ENCODE measurements at places on chromosomes 13 and 19.

GRCh38 chr13:106357198-106357597 is 178.3 kb downstream of the EFNB2 start:
- no peak for DNase-seq

DNA sequence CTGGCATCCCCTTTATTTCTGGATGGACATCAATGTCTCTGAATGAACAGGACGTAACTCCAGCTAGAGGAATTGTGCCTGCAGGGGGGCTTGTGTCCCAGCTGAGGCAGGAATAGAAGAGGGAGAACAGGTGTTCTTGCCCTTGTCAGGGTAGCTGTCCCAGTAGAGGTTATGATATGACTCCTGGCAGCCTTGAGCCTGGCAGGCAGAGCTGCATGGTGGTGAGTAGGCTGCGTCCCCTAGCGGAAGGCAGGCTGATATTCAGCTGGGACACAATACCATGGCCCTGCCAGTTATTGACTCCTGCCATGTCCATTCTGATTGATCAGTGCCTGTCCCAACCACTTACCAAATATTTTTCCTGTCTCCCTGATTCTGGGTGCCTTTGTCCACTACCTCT is 197.2 kb downstream of the RAP2A start:
- DNase-seq = no peak

DNA sequence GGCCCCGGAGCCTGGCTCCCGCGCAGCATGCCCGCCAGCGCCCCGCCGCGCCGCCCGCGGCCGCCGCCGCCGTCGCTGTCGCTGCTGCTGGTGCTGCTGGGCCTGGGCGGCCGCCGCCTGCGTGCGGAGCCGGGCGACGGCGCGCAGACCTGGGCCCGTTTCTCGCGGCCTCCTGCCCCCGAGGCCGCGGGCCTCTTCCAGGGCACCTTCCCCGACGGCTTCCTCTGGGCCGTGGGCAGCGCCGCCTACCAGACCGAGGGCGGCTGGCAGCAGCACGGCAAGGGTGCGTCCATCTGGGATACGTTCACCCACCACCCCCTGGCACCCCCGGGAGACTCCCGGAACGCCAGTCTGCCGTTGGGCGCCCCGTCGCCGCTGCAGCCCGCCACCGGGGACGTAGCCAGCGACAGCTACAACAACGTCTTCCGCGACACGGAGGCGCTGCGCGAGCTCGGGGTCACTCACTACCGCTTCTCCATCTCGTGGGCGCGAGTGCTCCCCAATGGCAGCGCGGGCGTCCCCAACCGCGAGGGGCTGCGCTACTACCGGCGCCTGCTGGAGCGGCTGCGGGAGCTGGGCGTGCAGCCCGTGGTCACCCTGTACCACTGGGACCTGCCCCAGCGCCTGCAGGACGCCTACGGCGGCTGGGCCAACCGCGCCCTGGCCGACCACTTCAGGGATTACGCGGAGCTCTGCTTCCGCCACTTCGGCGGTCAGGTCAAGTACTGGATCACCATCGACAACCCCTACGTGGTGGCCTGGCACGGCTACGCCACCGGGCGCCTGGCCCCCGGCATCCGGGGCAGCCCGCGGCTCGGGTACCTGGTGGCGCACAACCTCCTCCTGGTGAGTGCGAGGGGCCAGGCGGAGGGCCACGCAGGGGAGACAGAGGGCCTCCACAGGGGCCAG is at the start of gene KL:
TSS of gene KL (plus strand) at position 10 of the 909 bp plus-strand sequence. CDS start at position 28, 18 bp downstream.
- no peak for DNase-seq

DNA sequence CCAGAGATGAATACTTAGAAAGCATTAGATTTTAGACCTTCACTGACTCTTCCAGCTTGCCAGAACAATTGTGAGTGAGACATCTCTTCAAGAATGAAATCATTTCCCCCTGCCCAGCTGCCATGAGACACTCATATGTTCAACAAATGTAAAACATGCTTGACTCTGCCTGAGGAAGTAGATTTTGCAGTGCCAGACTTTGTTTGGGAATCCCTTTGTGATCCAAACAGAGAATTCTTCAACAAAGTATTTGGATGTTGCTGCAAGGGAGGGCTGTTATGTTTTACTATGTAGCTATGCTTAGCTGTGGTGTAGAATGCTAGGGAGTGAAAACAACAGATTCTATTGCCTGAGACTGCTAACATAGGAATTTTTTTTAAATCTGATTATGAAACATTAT is 416.4 kb downstream of the DCT start:
- DNase-seq = no peak

GRCh38 chr19:35213663-35214632 is 14.6 kb downstream of the FAM187B start:
- DNase-seq = peak; percentile 52

- DNase-seq = no peak
Measured at GRCh38 chr13:96817336-96817941, 176.8 kb downstream of the OXGR1 start.

DNA sequence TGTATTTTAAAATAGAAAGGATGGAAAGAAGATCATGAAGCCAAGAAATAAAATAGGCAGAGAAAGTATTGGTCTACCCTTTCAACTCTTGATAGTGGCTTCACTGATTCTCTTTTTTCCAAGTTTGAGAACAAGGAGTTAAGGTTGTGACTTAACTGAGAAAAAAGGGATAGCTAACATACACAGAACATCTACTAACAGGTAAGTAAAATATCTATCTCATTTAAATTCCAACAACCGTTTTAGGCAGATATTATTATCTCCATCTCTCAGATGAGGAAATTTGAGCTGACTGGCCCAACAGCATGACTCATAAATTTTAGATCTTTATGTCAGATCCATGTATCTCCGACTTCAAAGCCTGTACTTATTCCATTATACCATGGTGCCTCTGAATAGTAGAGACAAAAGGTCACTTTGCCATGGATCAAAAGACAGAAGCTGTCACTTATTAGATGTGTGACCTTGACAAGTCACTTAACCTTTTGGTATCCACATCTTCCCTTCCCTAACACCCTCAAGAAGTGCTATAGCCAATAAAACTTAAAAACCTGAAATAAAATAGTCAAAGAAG is 152.1 kb downstream of the DACH1 start:
- no peak for DNase-seq

DNA sequence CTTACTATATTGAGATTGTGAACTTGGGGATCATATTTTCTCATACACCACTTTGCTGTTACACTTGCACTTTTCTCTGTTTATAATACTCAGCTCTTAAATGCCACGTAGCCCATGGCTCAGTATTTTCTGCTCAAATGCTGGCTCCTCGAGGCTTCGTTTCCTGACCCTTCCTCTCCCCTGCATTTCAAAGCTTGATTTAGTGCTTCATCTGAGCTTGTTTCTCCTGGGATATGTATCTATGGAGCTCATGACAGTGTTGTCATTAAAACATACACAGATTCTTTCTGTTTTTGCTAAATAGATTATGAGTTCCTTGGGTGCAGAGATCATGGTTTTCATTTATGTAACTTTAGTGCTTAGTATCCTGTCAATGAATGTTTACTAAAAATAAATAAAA is 11.4 kb downstream of the CSNK1A1L start:
- DNase-seq = no peak

DNA sequence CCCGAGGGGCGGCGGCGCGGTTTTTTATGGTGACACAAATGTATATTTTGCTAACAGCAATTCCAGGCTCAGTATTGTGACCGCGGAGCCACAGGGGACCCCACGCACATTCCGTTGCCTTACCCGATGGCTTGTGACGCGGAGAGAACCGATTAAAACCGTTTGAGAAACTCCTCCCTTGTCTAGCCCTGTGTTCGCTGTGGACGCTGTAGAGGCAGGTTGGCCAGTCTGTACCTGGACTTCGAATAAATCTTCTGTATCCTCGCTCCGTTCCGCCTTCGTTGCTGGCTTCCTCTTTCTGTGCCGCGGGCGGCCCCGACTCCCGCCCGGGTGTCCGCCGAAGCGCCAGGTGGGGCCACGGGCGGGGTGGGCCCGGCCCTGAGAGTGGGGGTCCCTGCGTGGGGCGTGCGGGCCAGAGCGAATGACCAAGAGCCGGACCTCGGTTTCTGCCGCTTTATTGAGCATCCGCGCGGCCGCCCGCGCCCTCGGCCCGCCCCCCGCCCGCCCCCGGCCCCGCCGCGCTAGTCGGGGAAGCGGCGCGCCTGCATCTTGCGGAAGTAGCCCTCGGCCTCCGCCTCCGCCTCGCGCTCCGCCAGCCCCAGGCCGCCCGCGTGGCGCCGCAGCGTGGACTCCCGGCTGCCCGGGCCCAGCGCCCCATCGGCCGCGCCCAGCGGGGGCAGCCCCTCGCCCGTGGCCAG is 9.6 kb downstream of the PLPPR3 start:
- DNase-seq = no peak

DNA sequence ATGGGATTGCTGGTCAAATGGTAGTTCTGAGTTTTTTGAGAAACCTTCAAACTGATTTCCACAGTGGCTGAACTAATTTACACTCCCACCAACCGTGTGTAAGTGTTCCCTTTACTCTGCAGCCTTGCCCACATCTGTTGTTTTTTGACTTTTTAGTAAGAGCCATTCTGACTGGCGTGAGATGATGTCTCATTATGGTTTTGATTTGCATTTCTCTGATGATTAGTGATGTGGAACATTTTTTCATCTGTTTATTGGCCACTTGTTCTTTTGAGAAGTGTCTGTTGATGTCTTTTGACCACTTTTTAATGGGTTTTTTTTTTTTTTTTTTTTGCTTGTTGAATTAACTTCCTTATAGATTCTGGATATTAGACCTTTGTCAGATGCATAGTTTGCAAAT is 4.3 kb downstream of the CAB39L start:
- no peak for DNase-seq

DNA sequence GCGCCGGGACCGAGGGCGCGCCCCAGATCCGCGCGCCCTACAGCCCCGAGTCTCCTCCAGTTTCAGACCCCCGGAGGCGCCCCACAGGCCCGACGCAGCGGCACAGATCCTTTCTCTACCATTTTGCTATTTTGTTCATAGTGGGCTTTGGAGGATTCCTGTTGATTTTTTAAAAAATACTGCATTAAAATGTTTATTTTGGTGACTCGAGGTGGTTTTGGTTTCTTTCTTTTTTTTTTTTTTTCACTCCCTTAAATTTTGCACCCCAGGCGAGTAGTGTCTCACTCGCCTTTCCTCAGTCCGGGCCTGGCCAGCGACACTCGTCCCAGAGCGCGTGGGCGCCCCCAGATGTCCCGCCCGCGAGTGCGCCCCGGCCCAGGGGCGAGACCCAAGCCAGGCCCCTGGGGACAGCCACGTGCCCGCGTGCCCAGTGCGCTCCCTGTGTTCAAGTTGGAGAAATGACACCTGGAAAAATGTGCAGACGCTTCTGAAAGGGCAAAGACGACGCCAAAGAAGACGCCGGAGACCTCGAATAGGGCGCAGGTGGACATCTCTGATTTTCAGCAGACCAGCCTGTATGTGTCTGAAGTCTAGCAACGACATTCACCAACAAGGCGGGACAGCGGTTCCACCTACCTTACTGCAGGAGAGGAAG is 471 bp upstream of the INSR start:
- DNase-seq = peak; percentile 18

DNA sequence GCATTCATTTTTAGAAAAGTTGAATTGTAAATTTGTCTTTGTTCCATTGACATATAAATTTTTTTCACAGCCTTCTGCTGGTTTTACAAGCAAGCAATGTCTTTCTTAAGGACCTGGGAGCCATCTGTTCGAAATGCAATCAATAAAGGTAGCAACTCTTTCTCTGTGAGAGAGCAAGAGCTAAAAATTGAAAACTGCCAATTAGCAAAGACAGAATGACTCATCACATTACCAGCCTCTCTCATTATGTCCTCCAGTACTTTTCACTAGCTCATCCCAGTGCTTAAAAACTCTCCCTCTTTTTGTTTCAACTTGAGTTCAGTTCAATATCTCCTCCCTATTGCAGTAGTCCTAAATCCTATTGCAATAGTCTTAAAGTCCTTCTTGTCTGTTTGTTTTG is 760.7 kb upstream of the SLITRK6 start:
- DNase-seq = no peak

DNA sequence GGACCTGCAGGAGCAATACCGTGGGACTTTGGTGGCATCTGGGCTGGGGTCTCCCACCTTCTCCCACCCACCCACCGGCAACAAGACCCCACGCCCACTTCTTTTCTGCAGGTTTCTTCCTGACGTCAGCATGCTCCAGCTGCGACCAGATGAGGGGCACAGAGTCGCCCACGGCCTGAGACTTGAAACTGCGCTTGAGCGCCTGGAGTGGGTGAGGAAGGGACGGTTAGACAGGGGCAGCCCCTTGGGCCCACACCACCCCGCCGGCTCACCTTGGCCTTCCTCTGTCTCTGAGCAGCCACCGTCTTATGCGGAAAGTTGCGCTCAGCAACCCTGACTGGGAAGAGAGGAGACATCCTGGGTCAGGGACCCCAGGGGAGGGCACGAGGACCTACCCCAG is 2.2 kb downstream of the GARIN5B start:
- DNase-seq = no peak

DNA sequence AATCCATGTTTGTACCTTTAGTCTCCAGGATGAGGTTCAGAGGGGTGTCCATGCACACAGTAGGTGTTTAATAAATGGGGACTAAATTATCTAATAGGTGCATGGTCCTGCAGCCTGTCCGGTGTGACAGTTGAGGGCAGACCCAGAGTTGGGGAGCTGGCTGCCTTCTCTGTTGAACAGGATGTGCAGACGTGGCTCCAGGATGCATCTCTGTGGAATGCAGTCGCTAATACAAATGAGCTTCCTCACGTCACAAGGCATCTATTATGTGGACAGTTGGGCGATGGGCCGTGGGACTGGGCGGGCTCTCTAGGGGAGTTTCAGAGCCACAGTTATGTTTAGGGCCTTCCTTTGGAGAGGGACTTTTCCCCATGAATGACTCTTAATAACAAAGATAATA is 71.0 kb downstream of the SIPA1L3 start:
- no peak for DNase-seq

- DNase-seq = no peak
Measured at GRCh38 chr13:70964124-70964523, 855.9 kb upstream of the KLHL1 start.

DNA sequence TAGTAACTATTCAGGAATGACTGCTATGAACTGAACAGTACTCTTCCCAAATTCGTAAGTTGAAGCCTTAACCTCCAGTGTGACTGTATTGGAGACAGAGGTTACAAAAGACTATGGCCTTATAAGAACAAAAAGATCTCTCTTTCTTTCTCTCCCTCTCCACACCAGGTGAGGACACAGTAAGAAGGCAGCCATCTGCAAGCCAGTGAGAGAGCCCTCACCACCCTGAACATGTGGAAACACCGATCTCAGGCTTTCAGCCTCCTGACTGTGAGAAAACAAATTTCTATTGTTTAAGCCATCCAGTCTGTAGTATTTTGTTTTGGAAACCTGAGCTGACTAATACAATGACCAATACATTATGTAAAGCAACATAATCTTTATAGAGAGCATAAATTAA is 888.9 kb downstream of the SLITRK1 start:
- DNase-seq = no peak

DNA sequence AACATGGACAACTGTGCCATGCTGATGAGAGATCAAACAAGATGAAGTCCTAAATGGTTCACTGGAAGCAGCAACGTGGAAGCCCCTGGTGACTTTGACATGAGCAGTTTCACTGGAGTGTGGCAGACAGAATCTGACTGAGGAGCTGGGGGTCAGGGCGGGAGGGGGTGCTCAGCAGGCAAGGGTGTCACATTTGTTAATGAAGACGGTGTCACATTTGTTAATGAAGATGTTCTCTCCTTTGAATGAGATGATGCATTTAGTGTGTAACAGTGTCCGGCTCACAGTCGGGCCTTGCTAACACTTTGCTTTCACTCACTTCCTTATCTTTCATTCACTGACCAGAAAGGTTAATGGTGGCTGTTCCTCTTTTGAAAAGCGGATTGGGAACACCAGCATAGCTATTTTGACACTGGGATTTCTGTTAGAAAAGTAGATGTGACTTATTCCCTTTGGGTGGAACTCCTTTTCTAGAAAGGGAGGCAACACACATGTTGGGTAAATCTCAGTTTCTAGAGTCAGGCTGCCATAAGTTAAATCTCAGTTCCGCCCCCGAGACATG is 693.7 kb downstream of the UQCRFS1 start:
- no peak for DNase-seq
